NCI-H460 (cell line): ENCODE measurements at places on chromosomes 7 and 10. TPM values are rescaled to one million over a fixed set of nuclear protein-coding genes. Genes with fewer than 3 reads are reported as not detected.

GRCh38 chr10:104483582-104483981 lies 129.9 kb downstream of the CFAP58 start:
- DNase-seq, result no peak

DNA sequence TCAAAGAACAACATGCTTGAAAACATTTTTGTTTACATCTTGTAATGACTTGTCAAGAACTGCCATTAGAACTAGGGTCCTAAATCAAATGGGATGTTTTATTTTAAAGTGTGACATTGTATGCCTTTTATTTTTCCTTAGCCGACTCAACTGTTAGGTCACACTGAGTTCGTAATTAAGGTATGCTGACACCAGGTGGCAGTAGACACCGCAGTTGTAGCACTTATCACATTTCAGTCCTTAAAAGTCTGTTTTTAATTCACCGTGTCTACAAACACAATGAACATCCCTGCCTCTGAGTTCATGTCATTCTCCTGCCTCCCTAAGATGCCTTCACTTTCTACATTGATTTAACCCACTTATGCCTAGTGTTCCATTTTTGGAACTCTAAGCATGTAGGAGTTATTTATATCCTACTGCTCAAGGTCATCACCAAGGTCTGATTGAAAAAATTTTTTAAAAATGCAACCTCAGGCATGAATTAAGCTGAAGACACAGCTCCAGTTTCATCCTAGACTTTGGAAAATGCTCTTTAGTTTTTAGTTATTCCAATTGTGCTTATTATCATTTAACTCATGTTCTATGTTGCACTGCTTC lies 186.1 kb downstream of the BMPER start:
- DNase-seq, result peak; percentile 41

GRCh38 chr10:132898391-132899053 lies 43.8 kb downstream of the CFAP46 start:
- DNase-seq, result no peak

DNA sequence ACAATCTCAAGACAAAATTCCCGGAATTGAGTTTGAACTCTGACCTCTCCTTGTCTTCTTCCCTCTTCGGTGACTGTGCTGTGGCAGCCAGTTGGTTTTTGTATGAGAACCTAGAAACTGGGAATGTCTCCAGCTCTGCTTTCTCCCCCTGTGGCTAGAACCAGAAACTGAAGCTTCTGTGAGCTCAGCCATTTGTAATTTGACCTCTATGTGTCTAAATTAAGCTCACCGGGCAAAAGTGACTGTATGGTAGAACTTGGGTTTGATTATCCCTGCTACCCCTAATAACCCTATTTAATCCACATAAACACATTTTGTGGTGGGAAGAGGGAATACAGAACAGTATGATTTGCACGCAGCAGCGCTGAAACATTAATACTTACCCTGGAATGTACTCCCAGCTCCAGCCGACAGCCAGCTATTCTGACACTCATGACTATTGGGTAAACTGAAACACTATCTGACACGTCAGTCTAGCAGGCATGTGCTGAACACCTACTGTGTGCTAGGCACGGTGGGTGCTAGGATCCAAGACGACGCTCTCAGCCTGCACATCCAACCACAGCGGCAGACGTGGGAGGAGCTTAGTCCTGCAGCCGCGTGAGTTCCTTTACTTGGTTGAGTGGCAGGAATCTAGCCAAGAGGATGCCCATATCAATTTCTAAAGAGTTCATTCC lies 324.8 kb downstream of the SFMBT2 start:
- DNase-seq, result no peak

GRCh38 chr10:74839708-74840107 lies 13.3 kb downstream of the KAT6B start:
- DNase-seq, result no peak

Gene GPR15LG
- total RNA-seq, result not detected in 2 replicates

Gene SPDYE5
- total RNA-seq, result 0.10 TPM in 1 of 2 replicates, not detected in the other

Gene NPC1L1
- total RNA-seq, result 0.09 TPM in 1 of 2 replicates, not detected in the other

Gene CRYGN
- 0.07 and 0.40 TPM in 2 replicates for total RNA-seq
